HEK293T (cell line): ENCODE measurements at places on chromosomes 6 and 20.

- DNase-seq: no peak
Observed at GRCh38 chr20:9114709-9115108, 45.8 kb downstream of the PLCB4 start.

GRCh38 chr6:27406085-27406484, 17.5 kb downstream of the ZNF391 start:
- no peak for DNase-seq

DNA sequence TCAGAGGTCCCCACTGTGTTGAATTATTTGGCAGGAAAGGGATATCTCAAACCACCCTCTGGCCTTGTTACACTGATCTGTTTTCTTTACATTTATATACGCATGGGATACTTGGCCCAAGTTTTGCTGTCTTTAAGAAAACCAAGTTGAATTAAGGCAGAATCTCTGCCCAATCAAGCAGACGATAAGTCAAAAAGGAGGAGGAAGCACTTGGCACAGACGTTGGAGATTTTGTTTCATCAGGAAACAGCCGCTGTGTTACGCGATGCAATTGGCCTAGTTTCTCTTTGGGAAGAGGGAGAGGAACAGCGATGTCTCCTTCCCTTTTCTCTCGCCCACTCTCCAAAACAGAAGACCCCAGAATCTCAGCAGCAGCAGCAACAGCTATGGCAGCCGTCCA, 20.2 kb upstream of the NAA20 start:
- no peak for DNase-seq

- peak; percentile 35 for DNase-seq
Observed at GRCh38 chr6:55678330-55679224, 99.6 kb upstream of the HMGCLL1 start.

- no peak for DNase-seq
Observed at GRCh38 chr6:77055711-77056110, 407.6 kb downstream of the HTR1B start.

DNA sequence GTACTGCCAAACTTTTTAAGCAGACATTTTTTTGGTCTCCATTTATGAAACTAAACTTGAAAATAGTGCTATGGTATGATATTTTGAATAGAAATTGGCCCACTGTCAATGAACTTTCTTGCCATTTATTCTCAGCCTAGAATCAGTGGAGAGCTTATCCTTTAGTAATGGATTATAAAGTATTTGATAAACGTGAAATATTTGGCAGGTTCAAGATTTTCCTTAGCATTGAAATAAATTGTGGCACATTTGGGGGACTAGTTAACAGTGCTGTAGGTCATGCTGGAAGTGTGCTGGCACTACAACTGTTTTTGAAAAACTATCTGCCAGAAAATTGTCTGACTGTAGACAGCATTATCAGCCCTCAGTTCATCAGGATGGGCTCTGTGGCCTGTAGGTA, 2.1 kb downstream of the PRSS35 start:
- DNase-seq: no peak

DNA sequence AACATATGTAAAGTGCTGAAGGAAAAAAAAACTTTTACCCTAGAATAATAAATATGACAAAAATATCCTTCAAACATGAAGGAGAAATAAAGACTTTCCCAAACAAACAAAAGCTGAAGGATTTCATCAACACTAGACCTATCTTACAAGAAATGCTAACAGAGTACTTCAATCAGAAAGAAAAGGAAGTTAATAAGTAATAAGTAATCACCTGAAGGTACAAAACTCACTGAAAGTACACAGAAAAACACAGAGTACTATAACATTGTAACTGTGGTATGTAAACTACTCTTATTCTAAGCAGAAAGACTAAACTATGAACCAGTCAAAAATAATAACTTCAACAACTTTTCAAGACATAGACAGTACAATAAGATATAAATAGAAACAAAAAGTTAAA, 61.4 kb upstream of the MTRF1L start:
- no peak for DNase-seq

GRCh38 chr20:19625426-19625825, 132.6 kb upstream of the RIN2 start:
- DNase-seq: no peak

GRCh38 chr6:114033606-114034005, 62.7 kb upstream of the HDAC2 start:
- DNase-seq: no peak

GRCh38 chr6:16227605-16228004, 10.8 kb upstream of the GMPR start:
- no peak for DNase-seq

DNA sequence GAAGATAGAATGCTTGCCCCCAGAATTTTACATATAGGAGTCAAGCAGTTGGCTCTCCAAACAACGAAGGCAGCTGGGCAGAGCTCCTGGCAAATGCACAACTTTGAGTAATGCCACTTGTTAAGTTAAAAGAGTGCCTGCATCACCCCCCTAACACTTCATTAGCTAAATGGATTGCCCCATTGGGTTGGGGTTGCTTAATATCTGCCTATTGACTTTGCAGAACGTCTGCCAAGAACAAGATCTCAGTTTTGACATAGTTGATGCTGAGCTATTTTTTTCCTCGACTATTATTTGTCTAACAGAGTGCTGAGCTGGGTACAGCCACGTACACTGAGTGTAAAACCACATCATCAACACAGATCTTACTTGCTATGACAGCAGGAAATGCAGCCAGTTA, 12.1 kb downstream of the ANKRD60 start:
- DNase-seq: no peak

- DNase-seq: peak; percentile 79
Observed at GRCh38 chr20:46307139-46307998, 929 bp downstream of the CDH22 start.

DNA sequence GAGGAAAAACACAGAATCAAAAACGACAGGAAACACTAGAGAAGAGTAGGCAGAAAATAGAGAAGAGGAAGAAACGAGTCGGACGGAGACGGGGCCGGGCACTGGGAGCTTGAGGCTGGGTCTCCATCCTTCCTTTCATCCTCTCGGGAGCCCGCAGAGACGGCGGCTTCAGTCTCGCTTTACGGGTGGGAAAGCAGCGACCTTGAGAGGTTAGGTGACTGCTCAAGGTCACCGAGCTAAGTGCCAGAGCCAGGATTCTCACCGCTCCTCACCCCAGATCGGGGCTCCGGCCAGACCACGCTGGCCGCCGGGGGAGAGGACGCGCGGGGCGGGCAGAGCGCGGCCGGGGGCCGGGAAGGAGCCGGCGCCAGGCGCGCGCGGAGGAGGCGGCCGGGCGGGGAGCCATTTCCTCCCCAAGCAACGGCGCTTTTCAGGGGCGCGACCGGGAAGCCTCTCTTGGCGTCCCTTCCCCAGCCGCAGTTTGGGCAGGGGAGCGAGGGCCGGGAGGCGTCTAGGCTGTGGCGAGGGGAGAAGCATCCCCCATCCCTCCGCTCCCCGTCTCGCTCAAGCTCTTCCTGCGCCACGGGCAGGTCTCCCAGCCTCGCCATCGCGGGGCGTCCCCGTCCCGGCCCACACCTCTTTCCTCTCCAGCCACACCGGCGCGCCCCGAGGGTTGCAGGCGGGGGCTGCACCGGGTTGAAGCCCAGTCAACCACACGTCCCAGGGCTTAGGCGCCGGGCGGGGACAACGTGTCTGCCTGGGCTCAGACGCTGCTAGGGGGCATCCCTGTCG, 24.1 kb upstream of the MAP3K7 start:
- DNase-seq: peak; percentile 53

GRCh38 chr6:78231002-78231401, 578.2 kb downstream of the MEI4 start:
- no peak for DNase-seq

GRCh38 chr20:54093423-54094267, 23.3 kb upstream of the BCAS1 start:
- no peak for DNase-seq

- DNase-seq: no peak
Observed at GRCh38 chr6:95593025-95593424, 15.7 kb downstream of the MANEA start.

- no peak for DNase-seq
Observed at GRCh38 chr6:56806368-56806767, 148.5 kb upstream of the BEND6 start.

DNA sequence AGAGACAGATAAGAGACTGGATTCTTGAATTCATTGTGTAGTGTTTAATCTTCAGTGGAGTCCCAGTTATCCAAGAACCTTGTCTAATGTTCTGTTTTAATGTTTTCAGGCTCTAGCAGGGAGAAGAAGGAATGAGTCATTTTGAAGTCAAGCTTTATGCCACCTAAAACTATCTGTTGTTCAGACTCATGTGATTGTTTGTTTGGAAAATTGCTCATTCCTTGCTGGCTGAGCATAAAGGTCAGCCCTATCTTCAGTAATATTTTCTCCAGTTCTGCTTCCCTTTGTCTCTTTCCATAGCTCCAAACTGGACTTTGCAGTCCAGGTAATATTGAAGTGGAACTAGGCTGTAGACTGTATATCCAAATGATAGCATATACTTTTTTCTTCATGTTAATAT, 34.2 kb downstream of the CLVS2 start:
- DNase-seq: no peak

DNA sequence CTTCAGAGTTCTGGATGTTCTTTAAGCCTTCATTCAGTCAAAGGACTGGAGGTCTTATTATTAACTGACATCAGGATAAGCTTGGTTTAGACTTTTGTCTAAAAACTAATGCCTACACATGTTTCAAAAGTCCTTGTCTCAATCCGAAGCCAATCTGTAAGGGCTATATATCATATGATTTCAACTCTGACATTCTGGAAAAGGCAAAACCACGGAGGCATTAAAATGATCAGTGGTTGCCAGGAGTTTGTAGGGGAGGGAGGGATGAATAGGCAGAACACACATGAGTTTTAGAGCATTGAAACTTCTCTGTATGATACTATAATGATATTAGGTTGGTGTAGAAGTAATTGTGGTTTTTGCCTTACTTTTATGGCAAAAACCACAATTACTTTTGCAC, 1285.8 kb upstream of the CITED2 start:
- no peak for DNase-seq

DNA sequence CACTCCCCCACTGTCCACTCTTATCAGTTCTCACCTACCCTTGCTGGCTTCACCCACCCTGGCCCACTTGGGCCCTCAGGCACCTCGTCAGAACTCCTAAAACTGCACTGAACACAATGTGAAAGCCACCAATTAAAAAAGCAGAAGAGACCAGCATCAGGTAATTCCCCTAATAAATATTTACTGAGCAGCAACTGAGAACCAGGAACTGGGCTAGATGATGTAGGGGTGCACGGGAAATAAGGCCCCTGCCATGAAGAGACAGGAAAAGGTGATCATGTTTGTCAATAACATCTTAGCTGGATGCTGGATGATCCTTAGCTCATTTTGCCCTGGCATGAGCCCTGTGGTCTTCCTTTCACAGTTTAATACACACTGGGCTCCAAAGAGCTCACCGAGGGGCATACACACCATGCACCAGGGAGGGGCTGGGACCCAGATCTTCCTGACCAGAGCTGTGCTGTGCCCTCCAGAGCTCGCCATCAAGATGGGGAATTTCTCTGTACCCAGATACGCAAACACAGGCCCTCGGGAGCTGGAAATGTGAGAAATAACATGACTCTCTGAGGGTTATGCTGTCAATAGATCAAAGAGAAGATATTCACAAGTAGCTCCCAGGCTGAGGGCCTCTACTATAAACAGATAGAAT, 113.6 kb upstream of the SLC22A16 start:
- DNase-seq: no peak

- no peak for DNase-seq
Observed at GRCh38 chr20:1857466-1857865, 37.7 kb upstream of the SIRPA start.

DNA sequence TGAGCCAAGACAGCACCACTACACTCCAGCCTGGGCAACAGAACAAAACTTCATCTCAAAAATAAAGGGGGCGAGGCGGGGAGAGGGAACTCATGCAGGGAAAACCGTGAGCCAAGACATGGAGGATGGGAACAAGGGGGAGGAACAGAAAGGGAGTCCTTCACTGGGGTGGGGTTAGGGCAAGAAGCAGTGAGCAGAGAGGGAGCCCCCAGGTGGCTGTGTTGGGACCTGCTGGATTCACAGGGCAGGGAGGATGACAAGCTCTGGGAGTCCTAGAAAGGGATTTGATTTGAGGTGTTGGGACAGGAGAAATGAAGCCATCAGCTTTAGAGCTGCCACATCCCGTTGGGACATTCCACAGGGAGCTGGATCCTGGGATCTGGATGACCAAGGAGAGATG, 90.6 kb upstream of the TOP1 start:
- DNase-seq: peak; percentile 53

- no peak for DNase-seq
Observed at GRCh38 chr6:111758608-111759329, 114.5 kb downstream of the FYN start.

DNA sequence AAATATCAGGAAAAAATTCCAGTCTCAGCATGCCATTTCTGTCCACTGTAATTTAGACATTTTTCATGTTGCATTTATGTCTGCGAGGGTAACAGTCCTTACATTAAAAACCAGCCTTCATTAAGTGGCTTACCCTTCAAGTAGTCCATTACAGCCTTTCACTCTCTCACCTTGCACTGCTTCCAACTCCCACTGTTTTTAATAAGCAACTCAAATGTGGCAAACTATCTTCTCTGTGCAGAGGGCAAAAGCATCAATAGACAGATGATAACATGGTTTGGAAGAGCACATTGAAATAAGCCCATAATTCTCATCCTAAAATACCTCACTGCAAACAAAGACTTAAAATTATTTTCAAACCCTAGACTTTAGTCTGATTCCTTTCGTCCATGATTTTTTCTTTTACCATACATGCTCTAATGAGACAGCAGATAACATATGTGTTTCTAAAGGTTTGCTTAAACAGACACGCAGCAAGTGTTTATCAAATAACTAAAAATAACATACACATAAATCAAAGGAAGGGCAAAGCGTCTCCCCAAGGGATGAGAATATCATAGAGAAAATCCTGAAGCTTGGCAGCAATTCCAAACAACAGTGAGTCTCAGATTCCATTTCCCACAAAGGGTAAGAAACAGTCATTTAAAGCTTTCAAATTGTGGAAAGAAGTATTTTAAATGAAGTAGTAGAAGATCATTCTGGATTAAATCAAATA, 130.4 kb downstream of the PTPRK start:
- no peak for DNase-seq

DNA sequence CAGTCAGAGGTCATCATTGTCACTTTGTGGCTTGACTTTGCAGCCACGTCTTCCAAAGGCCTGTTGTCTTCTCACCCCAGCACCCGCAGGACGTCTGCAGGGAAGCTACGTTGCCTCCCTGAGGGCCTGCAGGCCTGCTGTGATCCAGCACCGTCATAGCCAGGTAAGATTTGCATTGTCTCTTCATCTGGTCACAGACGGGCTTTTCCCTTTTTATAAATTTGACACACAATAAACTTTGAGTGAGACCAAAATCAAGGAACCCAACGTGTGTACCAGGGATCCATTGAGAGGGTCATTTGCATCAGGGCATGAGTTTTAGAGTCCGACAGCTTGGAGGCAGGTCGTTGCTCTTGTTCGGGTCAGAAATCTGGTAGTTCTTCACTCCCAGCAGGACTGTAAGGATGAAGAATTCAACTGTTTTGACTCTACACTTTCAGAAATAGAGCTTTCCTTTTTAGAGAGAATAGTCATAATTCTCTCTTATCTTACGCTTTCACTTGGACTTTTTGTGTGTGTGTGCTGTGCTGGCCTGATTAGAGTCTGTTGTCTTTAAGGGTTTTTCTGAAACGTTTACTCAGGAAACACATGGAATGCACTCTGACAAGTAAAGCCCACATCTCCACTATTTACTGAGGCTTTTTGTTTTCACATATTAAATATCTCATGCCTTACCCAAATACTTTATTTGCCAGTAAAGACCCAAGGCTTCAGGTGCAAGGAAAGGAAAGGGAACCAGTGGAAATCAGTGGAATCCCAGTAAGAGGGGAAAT, 177.2 kb upstream of the TAB2 start:
- no peak for DNase-seq

GRCh38 chr20:57483287-57484050, 41.5 kb downstream of the CTCFL start:
- no peak for DNase-seq
